ENCODE measurements at places on chromosomes 5 and 9. TPM values are rescaled to one million over a fixed set of nuclear protein-coding genes. Genes with fewer than 3 reads are reported as not detected.

The CDKN2A gene
- total RNA-seq, result 1.0 TPM

The RANBP3L gene
- total RNA-seq, result 0.29 TPM

The UBE2QL1 gene
- total RNA-seq, result 4.1 TPM

The QRFP gene
- total RNA-seq, result 0.24 TPM

The ZNF782 gene
- total RNA-seq, result 5.5 TPM

The TAF9 gene
- total RNA-seq, result 36.5 TPM

The PJA2 gene
- total RNA-seq, result 139 TPM

The PPWD1 gene
- 37.8 TPM for total RNA-seq

The CCDC183 gene
- total RNA-seq, result 4.0 TPM

The IFNA2 gene
- not detected for total RNA-seq

The LVRN gene
- total RNA-seq, result 1.6 TPM

The SHISAL2B gene
- not detected for total RNA-seq

The TSPAN17 gene
- total RNA-seq, result 36.3 TPM

The CD14 gene
- 35.8 TPM for total RNA-seq

The SPINK7 gene
- total RNA-seq, result not detected

The DDX41 gene
- 65.3 TPM for total RNA-seq

The MEIKIN gene
- not detected for total RNA-seq

The BAAT gene
- not detected for total RNA-seq

The CEL gene
- 1.4 TPM for total RNA-seq
